ENCODE measurements at places on chromosomes 5 and 9. TPM values are rescaled to one million over a fixed set of nuclear protein-coding genes. Genes with fewer than 3 reads are reported as not detected.

PAEP gene
- total RNA-seq = 0.20 TPM

GABRA1 gene
- total RNA-seq = not detected

PCAT7 gene
- 0.92 TPM for total RNA-seq

C9orf85 gene
- 14.6 TPM for total RNA-seq

WNK2 gene
- total RNA-seq = 5.8 TPM

SOX30 gene
- total RNA-seq = 0.05 TPM
